Suprapubic skin (tissue), 4 donors: ENCODE measurements at places on chromosomes 6 and 20. TPM values are rescaled to one million over a fixed set of nuclear protein-coding genes. Genes with fewer than 3 reads are reported as not detected.
A peak's percentile ranks its signal among the peaks of the same experiment; 100 is the strongest.

Gene OR2J2
- total RNA-seq = not detected

Gene DEFB128
- total RNA-seq = not detected

- H3K4me3 ChIP-seq = no peak overlapping the region
- H3K27me3 ChIP-seq = no peaks in the 10 kb centered on the region
- H3K27ac ChIP-seq = no peak overlapping the region
- DNase-seq = no peak
These were observed 17.9 kb downstream of the FAXC start for GRCh38 chr6:99331531-99331930.

Gene OR2B6
- total RNA-seq = not detected

Gene SLC4A11
- 9.9 TPM for total RNA-seq

Gene MCHR2
- not detected for total RNA-seq

GRCh38 chr6:145954985-145955384 is 9.2 kb downstream of the SHPRH start:
- H3K4me3 ChIP-seq = no peak overlapping the region
- H3K27ac ChIP-seq = no peak overlapping the region
- no peaks in the 10 kb centered on the region for H3K27me3 ChIP-seq
- peaks cover 6% of the 10 kb centered on the region for H3K4me1 ChIP-seq

GRCh38 chr6:118216751-118217150 is 309.7 kb downstream of the SLC35F1 start:
- H3K4me1 ChIP-seq = no peaks in the 10 kb centered on the region
- no peak for DNase-seq
- no peak overlapping the region for H3K4me3 ChIP-seq
- no peaks in the 10 kb centered on the region for H3K36me3 ChIP-seq
- H3K27ac ChIP-seq = no peak overlapping the region

Gene EYA2
- 4.0 TPM for total RNA-seq

Gene MCM8
- 4.0 TPM for total RNA-seq

- H3K4me3 ChIP-seq = peak overlapping the region; percentile 18
- H3K36me3 ChIP-seq = peaks cover 55% of the 10 kb centered on the region
- H3K27me3 ChIP-seq = no peaks in the 10 kb centered on the region
- H3K4me1 ChIP-seq = peaks cover 43% of the 10 kb centered on the region
- DNase-seq = no peak
These were observed 4.0 kb downstream of the EEF1A1 start for GRCh38 chr6:73516514-73517489.

DNA sequence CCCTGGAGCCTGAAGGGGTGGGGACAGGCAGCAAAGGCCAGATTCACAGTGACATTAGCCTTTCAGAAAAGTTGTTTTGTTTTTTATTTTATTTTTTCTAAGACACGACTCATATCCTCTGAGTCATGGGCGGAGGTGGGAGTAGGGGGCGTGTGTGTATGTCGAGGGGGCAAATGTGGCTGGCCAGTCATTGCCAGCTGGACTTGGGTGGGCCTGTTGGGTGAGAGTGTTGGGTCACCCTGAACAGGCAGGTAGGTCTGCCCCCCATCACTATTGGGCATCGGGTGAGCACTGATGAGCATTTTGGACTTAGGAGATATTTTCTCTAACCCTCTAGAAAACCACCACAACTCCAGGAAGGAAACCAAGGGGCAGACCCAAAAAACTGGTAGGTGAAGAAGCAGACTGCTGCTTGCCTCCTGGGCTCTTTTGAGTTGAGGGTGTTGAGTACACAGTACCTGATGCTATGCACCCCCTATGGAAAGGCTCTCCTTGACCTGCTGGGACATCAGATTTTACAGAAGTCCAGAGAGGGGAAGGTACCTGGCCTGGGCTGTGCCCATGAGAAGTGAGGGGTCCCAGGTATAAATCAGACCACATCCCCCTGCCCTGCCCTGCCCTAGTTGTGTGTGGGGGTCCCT is 5.6 kb downstream of the SMIM29 start:
- peak; percentile 47 for DNase-seq
- no peak overlapping the region for H3K4me3 ChIP-seq
- no peak overlapping the region for H3K27ac ChIP-seq
- peaks cover 56% of the 10 kb centered on the region for H3K4me1 ChIP-seq

DNA sequence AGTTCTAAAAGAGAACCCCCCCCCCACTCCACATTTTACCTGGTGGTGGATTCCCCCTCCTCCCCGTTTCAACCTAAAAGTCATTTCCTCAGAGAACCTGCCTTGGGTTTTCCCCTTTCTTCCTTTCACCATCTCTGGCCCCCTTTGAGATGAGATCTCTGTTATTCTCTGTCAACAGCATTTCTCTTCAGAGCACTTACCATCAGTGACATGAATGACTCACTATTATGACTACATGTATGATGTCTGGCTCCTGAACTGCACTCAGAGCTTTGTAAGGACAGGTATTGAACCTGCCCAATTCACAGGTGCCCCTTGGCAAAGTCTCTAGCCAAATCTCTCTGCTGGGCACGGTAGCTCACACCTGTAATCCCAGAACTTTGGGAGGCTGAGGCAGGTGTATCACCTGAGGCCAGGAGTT is 61.4 kb upstream of the JARID2 start:
- DNase-seq = no peak
- H3K4me1 ChIP-seq = no peaks in the 10 kb centered on the region
- no peak overlapping the region for H3K4me3 ChIP-seq

DNA sequence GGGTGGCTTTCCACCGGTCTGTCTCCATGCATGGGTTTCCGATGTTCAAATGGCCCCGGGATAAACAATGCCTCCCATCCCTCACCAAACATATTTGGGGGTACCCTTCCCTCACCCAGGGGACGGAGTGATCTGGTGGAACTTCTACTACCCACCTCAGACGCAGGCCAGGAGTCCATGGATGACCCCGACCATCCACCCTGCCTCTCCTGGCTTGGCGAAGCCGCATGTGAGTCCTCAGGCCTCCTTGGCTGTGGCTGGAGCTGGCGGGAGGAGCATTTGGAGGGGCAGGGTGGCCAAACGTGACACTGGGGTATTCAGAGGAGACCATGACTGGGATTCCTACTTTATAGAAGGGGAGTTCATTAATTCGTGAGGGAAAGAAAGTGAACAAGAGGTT is 45.9 kb upstream of the FRMD1 start:
- H3K36me3 ChIP-seq = no peaks in the 10 kb centered on the region
- H3K4me3 ChIP-seq = no peak overlapping the region
- H3K4me1 ChIP-seq = no peaks in the 10 kb centered on the region
- DNase-seq = no peak
- H3K27ac ChIP-seq = no peak overlapping the region

GRCh38 chr20:16749573-16749972 is 1.4 kb downstream of the OTOR start:
- H3K4me3 ChIP-seq = no peak overlapping the region
- no peaks in the 10 kb centered on the region for H3K4me1 ChIP-seq
- no peak overlapping the region for H3K27ac ChIP-seq
- H3K36me3 ChIP-seq = no peaks in the 10 kb centered on the region
- H3K27me3 ChIP-seq = peaks cover 6% of the 10 kb centered on the region
- DNase-seq = no peak

Gene DEFB115
- total RNA-seq = not detected

GRCh38 chr6:90383196-90383822 is 86.7 kb upstream of the BACH2 start:
- no peaks in the 10 kb centered on the region for H3K36me3 ChIP-seq
- no peak overlapping the region for H3K4me3 ChIP-seq
- no peak overlapping the region for H3K27ac ChIP-seq
- DNase-seq = no peak
- no peaks in the 10 kb centered on the region for H3K4me1 ChIP-seq

Gene RAET1E
- 14.4 TPM for total RNA-seq

Gene HMGCLL1
- total RNA-seq = 0.23 TPM

DNA sequence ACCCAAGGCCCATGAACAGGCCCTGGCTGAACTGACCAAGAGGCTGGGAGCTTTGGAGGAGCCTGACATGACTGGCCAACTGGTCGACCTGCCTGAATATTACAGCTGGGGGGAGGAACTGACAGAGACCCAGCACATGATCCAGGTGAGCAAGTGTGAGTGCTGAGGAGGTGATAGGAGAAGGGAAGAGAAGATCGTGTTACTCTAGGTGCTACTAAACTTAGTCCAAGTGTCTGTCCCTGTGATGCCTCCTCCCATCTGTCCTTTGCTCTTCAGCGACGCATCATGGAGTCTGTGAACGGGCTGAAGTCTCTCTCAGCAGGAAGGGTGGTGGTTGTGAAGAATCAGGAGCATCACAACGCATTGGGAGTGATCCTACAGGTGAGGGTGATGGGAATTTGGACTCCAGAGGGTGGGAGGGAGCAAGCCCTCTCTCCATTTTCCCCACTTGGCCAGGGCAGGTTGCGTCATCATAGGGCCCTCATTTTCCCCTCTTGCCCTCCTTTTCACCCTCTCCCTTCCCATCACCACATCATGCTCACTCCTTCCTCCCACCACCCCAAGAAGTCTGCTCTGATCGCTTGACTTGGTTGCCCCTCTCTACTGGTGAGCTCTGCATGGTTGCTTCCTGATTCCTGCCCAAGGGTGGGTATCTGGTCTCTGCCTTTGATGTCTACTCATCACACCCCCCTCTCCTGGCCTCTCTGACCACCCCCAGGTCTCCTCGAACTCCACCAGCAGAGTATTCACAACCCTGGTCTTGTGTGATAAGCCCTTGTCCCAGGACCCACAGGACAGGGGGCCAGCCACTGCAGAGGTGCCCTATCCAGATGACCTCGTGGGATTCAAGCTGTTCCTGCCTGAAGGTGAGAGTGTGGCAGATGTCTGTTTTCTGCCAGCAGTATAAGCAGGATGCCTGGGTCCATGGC is 4.7 kb downstream of the DXO start:
- H3K4me1 ChIP-seq = peaks cover 17% of the 10 kb centered on the region
- no peak overlapping the region for H3K27ac ChIP-seq
- peaks cover 86% of the 10 kb centered on the region for H3K36me3 ChIP-seq
- H3K27me3 ChIP-seq = no peaks in the 10 kb centered on the region

GRCh38 chr6:5338177-5338960 is 77.1 kb downstream of the FARS2 start:
- no peak overlapping the region for H3K27ac ChIP-seq
- no peaks in the 10 kb centered on the region for H3K4me1 ChIP-seq
- no peaks in the 10 kb centered on the region for H3K27me3 ChIP-seq
- no peaks in the 10 kb centered on the region for H3K36me3 ChIP-seq

- DNase-seq = no peak
- H3K4me3 ChIP-seq = no peak overlapping the region
- H3K27me3 ChIP-seq = no peaks in the 10 kb centered on the region
- H3K4me1 ChIP-seq = peaks cover 19% of the 10 kb centered on the region
- peaks cover 16% of the 10 kb centered on the region for H3K36me3 ChIP-seq
These were observed 34.9 kb downstream of the ERMARD start for GRCh38 chr6:169786349-169786748.

DNA sequence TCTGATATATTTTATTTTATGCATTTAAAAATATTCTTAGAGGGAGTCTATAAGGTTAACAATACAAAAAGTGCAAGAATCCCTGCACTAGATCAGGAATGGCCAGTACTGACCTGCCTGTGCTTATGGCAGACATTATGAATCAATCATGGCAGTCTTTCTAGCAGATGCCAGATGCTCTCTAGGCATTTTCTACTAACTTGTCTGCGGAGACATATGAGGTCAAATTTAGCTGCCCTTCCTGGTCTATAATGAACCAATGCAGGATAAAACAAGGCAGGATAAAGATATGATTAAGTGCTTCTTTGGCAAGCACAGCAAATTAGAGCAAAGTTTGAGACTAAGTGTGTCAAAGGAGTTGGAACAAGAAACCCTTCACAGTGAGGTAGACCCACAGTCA is 46.6 kb upstream of the RNF24 start:
- no peaks in the 10 kb centered on the region for H3K27me3 ChIP-seq
- H3K4me3 ChIP-seq = no peak overlapping the region
- H3K36me3 ChIP-seq = no peaks in the 10 kb centered on the region
- no peak overlapping the region for H3K27ac ChIP-seq
- H3K4me1 ChIP-seq = peaks cover 58% of the 10 kb centered on the region
- DNase-seq = no peak

GRCh38 chr6:86407128-86407527 is 530.2 kb upstream of the HTR1E start:
- H3K4me3 ChIP-seq = no peak overlapping the region
- no peaks in the 10 kb centered on the region for H3K36me3 ChIP-seq
- DNase-seq = no peak
- H3K27ac ChIP-seq = no peak overlapping the region
- H3K4me1 ChIP-seq = no peaks in the 10 kb centered on the region
- no peaks in the 10 kb centered on the region for H3K27me3 ChIP-seq

Gene PDYN
- not detected for total RNA-seq

- H3K4me3 ChIP-seq = no peak overlapping the region
- no peak overlapping the region for H3K27ac ChIP-seq
These were observed 13.4 kb downstream of the COL9A3 start for GRCh38 chr20:62830251-62830650.

DNA sequence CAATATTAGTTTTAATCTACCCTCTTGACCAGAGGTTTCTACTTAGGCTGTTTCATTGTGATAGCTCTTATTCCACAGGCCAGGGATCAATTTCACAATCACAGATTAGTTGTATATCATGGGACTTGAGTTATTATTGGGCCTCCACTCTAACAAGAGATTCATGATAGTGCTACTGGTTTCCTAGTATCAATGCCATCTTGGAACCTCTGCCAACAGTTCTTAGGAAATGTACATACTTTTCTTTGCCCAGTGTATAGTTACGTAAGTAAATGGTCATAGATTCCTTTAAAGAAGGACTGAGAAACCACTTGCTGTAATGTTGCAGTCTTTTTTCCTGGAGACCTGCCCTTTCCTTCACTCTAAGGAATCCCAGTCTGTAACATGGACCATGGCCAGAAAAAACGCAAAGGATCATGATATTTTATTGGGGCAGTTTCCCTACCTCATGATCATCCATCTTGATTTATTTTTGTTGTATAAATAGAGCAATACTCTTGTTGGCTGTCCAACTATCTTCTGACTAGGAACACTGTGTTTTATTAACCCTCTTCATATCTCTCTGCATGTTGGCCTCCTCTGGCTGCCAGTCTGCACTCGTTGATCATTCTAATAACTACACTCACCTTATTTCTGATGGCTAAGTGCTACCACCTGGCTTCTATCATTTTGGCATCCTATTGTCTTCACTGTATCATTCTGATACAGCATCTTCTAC is 38.0 kb upstream of the VGLL2 start:
- no peaks in the 10 kb centered on the region for H3K36me3 ChIP-seq
- no peak overlapping the region for H3K4me3 ChIP-seq
- DNase-seq = no peak
- H3K4me1 ChIP-seq = no peaks in the 10 kb centered on the region

DNA sequence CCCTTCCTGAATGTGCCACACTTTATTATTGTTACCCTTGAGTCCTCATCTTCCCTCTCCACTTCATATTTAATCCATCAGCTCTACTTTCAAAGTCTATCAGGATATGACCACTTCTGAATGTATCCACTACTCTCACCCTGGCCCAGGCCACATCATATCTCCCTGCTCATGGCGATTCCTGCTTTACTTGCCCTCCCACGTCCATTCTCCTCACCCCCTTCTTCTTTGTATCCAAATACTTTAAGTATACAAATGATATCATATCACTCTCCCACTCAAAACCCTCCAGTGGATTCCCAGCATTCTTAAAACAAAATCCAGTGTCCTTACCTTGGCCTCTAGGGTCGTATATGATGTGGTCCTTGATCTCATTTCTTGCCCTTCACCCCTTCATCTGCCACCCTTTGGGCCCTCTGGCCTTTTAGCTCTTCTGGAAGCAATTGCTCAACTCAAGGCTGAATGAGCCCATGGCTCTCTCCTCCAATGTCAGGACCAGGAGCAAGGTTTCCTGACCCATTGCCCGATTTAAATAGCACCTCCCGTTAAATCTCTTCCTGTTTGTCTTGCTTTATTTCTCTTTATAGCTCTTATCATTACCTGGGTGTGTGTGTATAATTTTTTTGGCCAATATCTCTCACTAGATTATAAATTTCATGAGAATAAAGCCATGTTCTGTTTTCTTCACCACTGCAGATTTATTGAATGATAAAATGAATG is 205.9 kb upstream of the ECI2 start:
- no peak overlapping the region for H3K4me3 ChIP-seq
- no peaks in the 10 kb centered on the region for H3K36me3 ChIP-seq
- no peaks in the 10 kb centered on the region for H3K27me3 ChIP-seq
- DNase-seq = no peak
